ENCODE measurements at places on chromosomes 6 and 20. TPM values are rescaled to one million over a fixed set of nuclear protein-coding genes. Genes with fewer than 3 reads are reported as not detected.

The MAPK14 gene
- 26.5 TPM for total RNA-seq

The CPNE1 gene
- total RNA-seq = 92.2 TPM

The NR2E1 gene
- not detected for total RNA-seq

The MOG gene
- total RNA-seq = not detected

The RAET1G gene
- total RNA-seq = 1.2 TPM

The RAET1L gene
- 0.20 TPM for total RNA-seq

The ULBP3 gene
- 9.4 TPM for total RNA-seq

The BEND6 gene
- 2.7 TPM for total RNA-seq

The SIRPB1 gene
- 0.20 TPM for total RNA-seq

The TAAR9 gene
- total RNA-seq = not detected

The CCN5 gene
- 8.1 TPM for total RNA-seq

The GMPR gene
- total RNA-seq = 0.47 TPM

The BFSP1 gene
- total RNA-seq = 4.1 TPM

Data from NCI-H460 (cell line).